HT1080 (cell line): ENCODE measurements at places on chromosomes 3 and 15. TPM values are rescaled to one million over a fixed set of nuclear protein-coding genes. Genes with fewer than 3 reads are reported as not detected.

Gene LRRN1
- 0.16 TPM in 1 of 2 replicates, not detected in the other for total RNA-seq

Gene ARHGEF26
- total RNA-seq, result 5.3 and 6.2 TPM in 2 replicates

Gene GPR15
- total RNA-seq, result not detected in 2 replicates

Gene TGM5
- total RNA-seq, result 0.20 and 0.98 TPM in 2 replicates

Gene XCR1
- total RNA-seq, result not detected in 2 replicates

Gene TMEM158
- 248 and 364 TPM in 2 replicates for total RNA-seq

Gene HDGFL3
- total RNA-seq, result 39.8 and 47.8 TPM in 2 replicates

Gene C3orf85
- total RNA-seq, result not detected in 2 replicates

Gene CALML4
- total RNA-seq, result 1.6 and 4.9 TPM in 2 replicates

Gene GOLGA6A
- not detected in 2 replicates for total RNA-seq

Gene PXK
- total RNA-seq, result 19.6 and 23.3 TPM in 2 replicates

Gene ONECUT1
- not detected in 2 replicates for total RNA-seq

Gene SPINK8
- total RNA-seq, result not detected in 2 replicates

Gene EIF1B
- 17.4 and 25.7 TPM in 2 replicates for total RNA-seq

Gene ACKR2
- total RNA-seq, result not detected in 2 replicates

Gene SPESP1
- not detected in 2 replicates for total RNA-seq

Gene ROPN1
- total RNA-seq, result 0.21 TPM in 1 of 2 replicates, not detected in the other

Gene GABRR3
- not detected in 2 replicates for total RNA-seq
